ENCODE measurements at places on chromosomes 3 and 15.

GRCh38 chr15:68372291-68372811 is 59.6 kb downstream of the ITGA11 start:
- no peak for DNase-seq

- no peak for DNase-seq
Observed at GRCh38 chr15:48722764-48723661, 77.5 kb upstream of the FBN1 start.

DNA sequence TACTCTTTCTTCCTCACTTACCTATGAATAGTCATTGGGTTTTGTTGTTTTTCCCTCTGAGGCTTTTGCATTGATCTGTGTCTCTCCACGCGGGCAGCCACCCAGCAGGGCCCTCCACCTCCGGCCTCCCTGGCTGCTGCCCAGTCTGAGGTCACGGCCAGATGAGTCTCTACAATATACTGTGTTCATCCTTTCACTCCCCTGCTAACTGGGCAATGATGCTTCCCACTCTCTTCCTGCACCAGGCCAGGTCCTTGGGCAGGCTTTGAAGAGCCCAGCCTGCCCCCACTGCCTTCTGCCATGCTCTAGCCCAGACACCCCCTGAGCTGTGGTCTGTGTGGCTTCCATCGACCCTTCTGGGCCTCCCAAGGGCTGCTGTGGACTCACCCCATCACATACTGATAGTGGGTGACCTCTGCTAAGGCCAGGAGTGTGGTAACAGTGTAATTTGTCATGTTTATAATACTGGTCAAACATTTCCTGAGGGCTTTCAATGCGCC is 18.0 kb downstream of the PDIA5 start:
- DNase-seq: no peak

- no peak for DNase-seq
Observed at GRCh38 chr3:113574213-113574612, 41.9 kb downstream of the SIDT1 start.

DNA sequence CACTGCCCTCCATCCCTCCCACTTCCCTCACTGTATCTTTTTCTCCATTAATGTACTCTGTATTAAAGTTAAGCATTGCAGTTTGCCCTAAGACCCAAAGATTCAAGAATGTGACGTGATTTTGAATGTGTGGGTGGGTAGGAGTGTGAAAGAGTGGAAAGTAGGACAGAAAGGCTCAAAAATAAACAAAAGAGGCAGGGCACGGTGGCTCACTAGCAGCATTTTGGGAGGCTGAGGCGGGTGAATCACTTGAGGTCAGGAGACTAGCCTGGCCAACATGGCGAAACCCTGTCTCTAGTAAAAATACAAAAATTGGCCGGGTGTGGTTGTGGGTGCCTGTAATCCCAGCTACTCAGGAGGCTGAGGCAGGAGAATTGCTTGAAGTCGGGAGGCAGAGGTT is 18.4 kb downstream of the TFRC start:
- no peak for DNase-seq

DNA sequence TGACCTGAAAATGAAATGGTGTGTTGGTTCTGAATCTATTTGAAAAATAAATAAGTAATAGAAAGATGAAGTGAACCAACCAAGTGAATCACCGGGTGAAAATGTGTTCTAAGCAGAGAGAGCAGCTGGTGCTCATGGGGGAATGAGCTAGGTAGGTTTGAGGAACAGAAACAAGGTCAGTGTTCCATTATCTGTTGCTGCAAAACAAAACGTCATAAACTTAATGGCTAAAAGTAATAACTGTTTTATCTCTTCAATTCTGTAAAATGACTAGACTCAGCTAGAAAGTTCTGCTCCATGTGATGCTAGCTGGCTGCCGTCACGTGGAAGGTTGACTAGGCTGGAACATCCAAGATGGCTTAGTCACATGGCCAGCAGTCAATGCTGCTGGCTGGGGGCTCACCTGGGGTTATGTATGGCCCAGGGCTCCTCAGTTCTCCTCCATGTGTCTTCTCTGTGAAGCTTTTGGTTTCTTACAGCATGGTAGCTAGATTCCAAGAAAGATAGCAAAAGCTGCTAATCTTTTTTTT is 13.3 kb upstream of the SH3BP5 start:
- DNase-seq: no peak

DNA sequence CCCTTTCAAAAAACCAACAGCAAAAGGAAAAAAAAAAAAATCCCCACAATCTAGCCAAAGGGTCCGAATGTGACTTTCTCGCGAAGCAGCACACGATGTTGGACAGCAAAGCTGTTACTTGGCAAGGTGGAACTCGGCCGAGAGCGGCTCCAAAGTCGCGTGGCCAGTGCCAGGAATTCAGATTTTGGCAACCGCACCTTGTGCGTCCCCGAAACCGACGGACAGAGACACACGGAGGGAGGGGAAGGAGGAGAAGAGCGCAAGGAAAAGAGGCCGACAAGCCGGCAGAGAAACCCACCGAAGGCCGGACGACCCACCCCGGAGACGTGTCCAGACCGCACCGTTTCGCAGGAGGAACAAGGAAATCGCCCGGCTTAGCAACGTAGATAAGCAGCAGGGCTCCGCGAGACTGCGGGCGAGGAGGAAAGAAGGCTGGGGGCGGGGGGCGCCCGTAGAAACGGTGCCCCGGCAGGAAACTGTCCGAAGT is 517.3 kb downstream of the MECOM start:
- DNase-seq: peak; percentile 86

DNA sequence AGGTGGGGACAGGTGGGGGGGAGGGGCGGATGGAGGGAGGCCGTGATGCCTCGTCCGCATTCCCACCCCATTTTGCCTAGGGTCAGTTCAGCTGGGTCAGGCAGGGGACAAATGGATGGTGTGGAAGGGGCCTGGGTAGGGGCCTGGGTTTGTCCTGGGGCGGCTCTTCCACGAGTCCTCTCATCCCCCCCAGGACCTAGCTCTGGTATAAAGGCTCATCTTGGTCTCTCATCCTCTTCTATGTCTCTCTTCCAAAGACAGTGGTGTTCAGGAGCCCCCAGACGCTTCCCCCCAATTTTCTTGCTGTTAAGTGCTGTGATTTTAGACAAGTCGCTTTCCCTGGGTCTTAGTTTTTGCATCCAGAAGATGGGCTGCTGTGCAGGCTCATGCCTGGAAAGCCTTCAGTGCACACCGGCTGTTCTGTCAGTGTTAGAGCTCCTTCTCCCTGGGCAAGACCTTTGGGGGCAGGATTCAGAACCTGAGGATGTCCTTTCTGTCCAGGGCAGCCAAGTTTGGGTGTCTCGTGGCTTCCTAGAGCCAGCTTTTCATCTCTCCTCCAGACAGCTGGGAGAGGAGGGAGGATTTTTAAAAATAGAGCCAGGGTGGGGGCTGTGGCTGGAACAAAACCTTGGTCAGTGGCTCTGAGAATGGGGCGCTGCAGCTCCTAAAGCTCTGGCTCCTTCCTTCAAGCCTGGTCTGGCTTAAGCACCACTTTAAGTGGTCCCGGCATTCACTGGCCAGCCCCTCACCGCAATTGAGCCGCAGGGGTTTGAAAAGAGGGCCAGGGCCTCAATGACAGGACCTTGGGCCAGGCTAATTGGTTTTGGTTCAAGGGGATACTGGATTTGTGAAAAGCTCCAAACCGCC is 37.7 kb upstream of the POLG start:
- DNase-seq: no peak

DNA sequence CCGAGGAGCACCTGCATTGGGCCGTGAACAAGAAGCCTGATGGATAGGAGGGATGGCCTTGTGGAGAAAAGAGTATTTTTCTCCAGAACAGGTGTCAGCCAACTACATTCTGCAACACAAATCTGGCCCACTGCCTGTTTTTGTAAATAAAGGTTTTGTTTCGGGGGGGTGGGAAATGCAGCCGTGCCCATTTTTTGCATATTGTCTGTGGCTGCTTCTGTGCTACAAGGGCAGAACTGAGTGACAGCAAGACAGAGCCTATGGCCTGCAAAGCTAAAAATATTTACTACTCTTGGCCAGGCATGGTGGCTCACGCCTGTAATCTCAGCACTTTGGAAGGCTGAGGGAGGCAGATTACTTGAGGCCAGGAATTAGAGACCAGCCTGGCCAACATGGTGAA is 95.9 kb upstream of the AKAP13 start:
- DNase-seq: no peak

DNA sequence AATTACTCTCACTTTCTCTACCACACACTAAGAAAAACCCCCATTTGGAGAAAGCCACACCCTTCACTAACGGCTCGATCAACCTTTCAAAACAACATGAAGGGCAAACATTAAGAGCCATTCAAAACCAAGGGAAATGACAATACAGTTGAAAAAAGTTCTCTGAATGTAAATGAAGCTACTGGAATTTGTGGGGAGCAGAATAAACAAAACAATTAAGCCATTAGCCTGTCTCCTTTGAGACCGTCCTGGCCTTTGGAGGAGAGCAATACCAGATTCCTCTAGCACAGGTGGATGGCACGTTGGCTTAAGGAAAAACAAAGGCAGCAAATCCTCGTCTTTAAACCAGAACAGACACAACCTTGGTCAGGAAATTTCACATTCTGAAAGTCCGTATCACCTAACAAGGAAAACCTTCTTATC is 18.7 kb downstream of the MYO1E start:
- no peak for DNase-seq

GRCh38 chr3:31705736-31706135 is 173.0 kb downstream of the STT3B start:
- no peak for DNase-seq

DNA sequence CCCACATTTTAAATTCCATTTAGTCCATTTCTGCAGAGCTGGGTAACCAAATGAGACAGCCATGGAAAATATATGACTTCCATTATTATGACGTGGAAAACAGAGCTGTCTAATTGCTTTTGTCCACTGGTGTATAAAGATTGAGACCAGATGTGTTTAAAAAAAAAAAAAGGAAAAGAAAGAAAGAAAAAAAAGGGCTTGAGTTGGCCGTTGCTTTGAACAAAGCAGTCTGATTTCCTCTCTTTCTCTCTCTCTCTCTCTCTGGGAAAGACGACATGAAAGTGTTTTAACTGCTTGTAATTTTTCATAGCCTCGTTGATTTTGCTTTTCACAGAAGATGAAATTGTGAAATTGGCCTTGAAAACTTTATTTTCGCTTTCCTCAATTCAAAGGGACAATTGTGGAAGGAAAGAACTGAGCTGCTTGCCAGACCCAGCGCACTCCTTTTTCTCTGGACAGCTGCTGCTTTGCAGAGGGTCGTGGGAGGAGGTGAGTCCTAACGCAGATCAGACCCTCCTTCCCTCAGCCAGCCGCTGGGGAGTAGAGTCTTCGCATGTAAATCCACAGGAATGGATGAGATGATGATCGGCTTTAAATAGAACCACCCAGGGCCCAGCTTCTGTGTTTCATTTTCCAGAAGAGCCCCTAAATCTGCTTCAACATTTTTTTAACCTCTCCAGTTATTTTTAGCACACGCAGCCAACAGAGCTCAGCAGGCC is 42.8 kb upstream of the UBE2E1 start:
- peak; percentile 59 for DNase-seq
